Stimulated activated CD4-positive, alpha-beta T cell treated with anti-CD3 and anti-CD28 coated beads, Interleukin-4, amount 100 ng/mL, for 24 hours (primary cell): ENCODE measurements at places on chromosomes 13 and 19.

DNA sequence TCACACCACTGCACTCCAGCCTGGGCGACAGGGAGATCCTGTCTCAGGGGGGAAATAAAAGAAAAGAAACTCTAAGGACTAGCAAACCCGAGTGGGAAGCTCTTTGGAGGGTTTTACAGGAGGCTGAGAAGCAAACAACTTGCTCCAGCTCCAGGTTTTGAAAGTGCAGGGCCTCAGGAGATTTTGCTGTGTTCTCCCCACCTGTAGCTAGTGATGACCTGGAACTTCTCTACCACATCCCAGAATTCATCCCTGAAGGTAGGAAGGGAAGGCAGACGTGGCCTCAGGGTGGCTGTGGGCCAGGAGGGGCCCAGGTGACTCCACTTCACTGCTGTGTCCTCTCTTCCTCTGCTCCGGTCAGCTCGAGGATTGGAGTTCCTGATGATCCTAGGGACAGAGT, 16.3 kb upstream of the PSMD8 start:
- no peak for DNase-seq

DNA sequence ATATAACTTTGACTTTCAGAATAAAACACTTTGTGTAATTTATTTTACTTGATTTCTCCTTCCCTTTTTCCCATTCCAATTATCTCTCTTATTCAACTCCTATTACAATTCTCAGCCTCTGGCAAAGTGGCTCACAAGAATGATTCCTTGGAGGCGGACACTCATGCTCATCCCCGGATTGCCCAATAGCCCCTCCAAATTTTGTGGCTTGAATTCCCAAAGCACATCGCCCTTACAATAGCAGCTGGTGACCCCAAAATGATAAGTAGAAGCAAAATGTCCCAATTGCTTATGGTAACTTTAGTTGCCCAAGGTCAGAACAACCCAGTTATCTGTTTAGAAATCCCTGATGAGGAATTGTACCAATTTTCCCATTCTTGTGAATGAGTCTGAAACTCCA, 1523.5 kb upstream of the PRR20A start:
- no peak for DNase-seq

DNA sequence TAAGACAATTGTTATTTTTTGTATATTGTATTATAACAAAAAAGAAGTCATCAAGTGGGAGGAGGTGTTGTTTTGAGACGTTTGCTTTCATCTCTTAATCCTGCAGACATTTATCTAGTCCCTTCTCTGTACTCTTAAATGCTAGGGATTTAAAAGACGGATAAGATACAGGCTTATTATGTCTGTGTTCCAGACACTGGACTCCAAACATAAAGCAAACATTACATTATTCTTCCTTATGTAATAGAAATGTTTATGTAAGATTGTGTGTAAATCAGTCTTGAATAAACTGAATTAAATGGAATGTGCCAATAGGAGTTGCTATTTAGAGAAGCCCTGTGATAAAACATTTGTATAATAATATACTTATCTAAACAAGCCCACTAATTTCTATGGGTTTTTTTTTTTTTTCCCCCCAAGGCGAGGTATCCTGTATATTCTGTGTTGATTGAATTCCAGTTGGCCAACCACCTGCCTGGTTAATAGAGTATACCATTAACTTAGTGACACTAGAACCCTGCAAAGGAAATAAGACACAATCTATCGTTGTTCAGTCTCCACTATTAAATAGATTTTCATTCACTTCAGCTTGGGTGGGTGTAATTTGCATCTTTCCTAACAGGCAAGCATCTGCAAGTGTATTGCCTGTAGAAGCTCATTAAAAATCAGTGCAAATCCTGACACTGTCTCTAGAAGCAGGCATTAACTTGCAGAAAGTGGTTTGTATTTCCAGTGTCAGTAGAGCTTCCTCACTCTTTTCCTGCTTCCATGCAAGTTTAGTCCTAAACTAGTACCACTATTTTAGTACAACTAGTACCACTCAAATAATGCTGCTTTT, 69.0 kb downstream of the LRCH1 start:
- no peak for DNase-seq

DNA sequence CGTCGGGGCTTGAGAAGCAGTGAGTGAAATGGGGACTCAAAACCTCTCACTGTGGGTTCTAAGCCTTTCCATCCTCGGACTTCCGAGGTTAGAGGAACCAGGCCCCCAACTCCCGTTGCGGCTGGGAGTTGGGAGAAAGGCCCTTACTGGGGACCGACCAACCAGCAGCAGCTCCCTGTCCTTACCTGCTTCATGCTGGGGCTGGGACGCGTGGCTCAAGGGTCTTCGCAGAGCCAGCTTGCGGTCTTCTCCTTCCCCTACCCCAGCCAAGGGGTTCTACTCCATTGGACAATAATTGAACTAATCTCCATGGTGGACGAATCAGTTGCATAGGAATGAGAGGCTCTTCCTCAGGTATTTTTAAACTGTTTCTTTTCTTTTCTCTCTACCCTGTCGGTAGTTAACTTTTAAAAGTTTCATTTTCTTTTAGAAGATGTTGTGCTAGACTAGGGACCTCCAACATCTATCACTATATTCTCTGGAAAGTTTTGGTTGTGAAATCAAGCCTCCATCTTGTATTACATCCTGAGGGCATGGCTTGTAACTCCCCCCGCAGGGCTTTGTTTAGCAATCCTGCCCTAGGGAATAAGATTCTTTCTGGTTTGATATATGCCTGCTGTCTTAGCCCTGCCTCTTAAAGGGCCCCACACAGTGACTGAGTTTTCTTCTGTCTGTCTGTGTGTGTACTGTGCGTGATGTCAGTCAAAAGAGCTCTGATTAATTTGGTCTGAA, 1027.1 kb upstream of the PCDH9 start:
- DNase-seq, result no peak
